ENCODE measurements at places on chromosomes 4 and X. TPM values are rescaled to one million over a fixed set of nuclear protein-coding genes. Genes with fewer than 3 reads are reported as not detected.

GRCh38 chr4:71126719-71127118 lies 133.3 kb downstream of the DCK start:
- H3K27me3 ChIP-seq = no peaks in the 10 kb centered on the region
- no peak overlapping the region for H3K4me3 ChIP-seq
- H3K27ac ChIP-seq = no peak overlapping the region
- H3K4me1 ChIP-seq = no peaks in the 10 kb centered on the region

DNA sequence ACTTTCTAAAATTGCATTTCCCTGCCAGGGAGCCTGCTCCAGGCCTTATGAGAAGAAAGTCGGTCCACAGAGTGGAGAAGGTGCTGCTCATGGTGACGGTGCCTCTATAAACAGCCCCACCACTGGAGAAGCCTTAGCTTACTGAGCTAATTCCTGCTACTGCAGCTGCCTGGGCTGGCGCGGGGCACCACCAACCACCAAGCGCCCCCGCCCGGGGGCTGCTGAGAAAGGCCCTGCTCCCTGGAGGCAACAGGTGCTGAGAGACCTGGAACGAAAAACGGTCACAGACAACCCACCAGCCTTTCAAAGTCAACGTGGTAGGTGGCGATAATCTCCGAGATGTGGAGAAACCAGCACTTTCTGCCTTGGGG lies 2.9 kb downstream of the HCFC1 start:
- DNase-seq = no peak
- no peak overlapping the region for H3K4me3 ChIP-seq
- H3K27ac ChIP-seq = peak overlapping the region; percentile 99

- no peaks in the 10 kb centered on the region for H3K36me3 ChIP-seq
- H3K27me3 ChIP-seq = no peaks in the 10 kb centered on the region
- no peaks in the 10 kb centered on the region for H3K4me1 ChIP-seq
- no peak overlapping the region for H3K27ac ChIP-seq
- no peak for DNase-seq
Measured at GRCh38 chr4:48604527-48604926, 114.5 kb downstream of the ZAR1 start.

GRCh38 chr4:84151574-84151973 lies 347.5 kb downstream of the NKX6-1 start:
- H3K4me3 ChIP-seq = no peak overlapping the region
- H3K36me3 ChIP-seq = no peaks in the 10 kb centered on the region
- no peak overlapping the region for H3K27ac ChIP-seq
- H3K4me1 ChIP-seq = no peaks in the 10 kb centered on the region

DNA sequence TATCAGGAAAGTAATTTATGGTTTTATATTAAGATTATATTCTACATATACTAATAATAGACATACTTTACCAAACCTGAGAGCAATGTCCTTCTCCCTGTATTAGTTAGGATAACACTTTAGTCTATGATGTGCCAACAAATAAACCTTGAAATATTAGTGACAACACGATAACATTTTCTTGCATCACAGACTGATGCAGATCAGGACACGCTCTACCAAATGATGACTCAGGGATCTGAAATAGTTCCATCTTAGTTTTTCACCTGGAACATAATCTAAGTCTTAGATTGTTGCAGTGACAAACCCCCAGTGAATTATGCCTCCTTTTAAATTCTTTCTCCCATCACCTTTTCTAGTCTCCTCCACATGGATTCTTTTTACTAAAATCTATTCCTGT lies 214.2 kb downstream of the CLCN4 start:
- no peak overlapping the region for H3K4me3 ChIP-seq
- no peaks in the 10 kb centered on the region for H3K4me1 ChIP-seq
- H3K27ac ChIP-seq = no peak overlapping the region
- no peaks in the 10 kb centered on the region for H3K27me3 ChIP-seq

DNA sequence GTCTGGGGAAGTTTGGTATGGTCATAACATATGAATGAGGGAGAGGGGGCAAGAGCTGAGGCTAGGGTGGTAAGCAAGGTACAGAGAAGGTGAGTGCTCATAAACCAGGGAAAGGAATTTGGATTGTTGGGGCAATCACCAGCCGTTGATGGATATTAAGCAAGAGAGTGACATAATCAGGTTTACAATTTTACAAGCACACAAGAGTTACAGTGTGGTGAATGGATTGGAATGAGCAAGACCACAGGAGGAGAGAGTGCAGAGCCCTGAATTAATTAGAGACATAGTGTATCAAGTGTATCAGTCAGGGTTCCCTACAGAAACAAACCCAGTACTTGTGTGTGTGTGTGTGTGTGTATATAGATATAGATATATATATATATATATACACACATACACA lies 18.7 kb upstream of the FMR1NB start:
- H3K27ac ChIP-seq = no peak overlapping the region
- H3K27me3 ChIP-seq = no peaks in the 10 kb centered on the region
- no peaks in the 10 kb centered on the region for H3K36me3 ChIP-seq
- H3K4me1 ChIP-seq = no peaks in the 10 kb centered on the region

FRMD7 gene
- total RNA-seq = not detected

SMIM31 gene
- total RNA-seq = not detected

MAOB gene
- 3.3 TPM for total RNA-seq

Data from esophagus squamous epithelium (tissue), 5 donors.